Activated T-cell treated with anti-CD3 and anti-CD28 coated beads, Interleukin-2, amount 50 U/mL, for 72 hours (primary cell): ENCODE measurements at places on chromosomes 7 and 10. TPM values are rescaled to one million over a fixed set of nuclear protein-coding genes. Genes with fewer than 3 reads are reported as not detected.

GLI3 gene
- total RNA-seq: 0.51 TPM

SPAG6 gene
- 0.37 TPM for total RNA-seq

FAM25G gene
- total RNA-seq: not detected

TMEM196 gene
- not detected for total RNA-seq

OR2A1 gene
- total RNA-seq: not detected

CALCR gene
- not detected for total RNA-seq

TDRD1 gene
- total RNA-seq: 0.09 TPM

FBH1 gene
- total RNA-seq: 53.6 TPM

CHCHD1 gene
- total RNA-seq: 23.5 TPM

VAX1 gene
- total RNA-seq: not detected

ASAH2 gene
- total RNA-seq: 0.60 TPM

POU6F2 gene
- total RNA-seq: 0.16 TPM

ADARB2 gene
- 2.0 TPM for total RNA-seq

CPA2 gene
- total RNA-seq: not detected

GATA3 gene
- total RNA-seq: 50.2 TPM

CYP3A7 gene
- not detected for total RNA-seq

MSMB gene
- total RNA-seq: not detected

PPP1R17 gene
- not detected for total RNA-seq

CD36 gene
- total RNA-seq: 0.65 TPM

- H3K36me3 ChIP-seq: no peaks in the 10 kb centered on the region
- no peaks in the 10 kb centered on the region for H3K4me1 ChIP-seq
- no peak overlapping the region for H3K27ac ChIP-seq
- no peak overlapping the region for H3K4me3 ChIP-seq
- no peaks in the 10 kb centered on the region for H3K27me3 ChIP-seq
These were observed 25.2 kb upstream of the PLCE1 start for GRCh38 chr10:93968540-93968945.

DNA sequence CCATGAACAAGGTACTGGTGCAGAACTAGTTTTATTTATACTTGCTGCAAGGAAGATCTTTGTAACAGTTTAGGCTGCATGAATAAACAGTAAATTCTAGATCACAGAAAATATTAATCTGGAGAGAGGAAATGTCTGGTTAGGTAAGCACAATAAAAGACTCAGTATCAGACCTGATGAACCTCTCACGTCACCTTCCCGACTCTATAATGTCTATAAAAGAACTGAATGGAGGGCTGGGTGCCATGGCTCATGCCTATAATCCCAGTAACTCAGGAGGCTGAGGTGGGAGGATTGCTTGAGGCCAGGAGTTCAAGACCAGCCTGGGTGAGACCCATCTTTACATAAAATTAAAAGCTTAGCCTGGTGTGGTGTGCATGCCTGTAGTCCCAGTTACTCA is 65.9 kb downstream of the FAM171A1 start:
- peaks cover 4% of the 10 kb centered on the region for H3K27me3 ChIP-seq
- no peak overlapping the region for H3K27ac ChIP-seq
- DNase-seq: no peak
- no peak overlapping the region for H3K4me3 ChIP-seq
- H3K36me3 ChIP-seq: no peaks in the 10 kb centered on the region

GRCh38 chr10:34058845-34059614 is 724.6 kb upstream of the NRP1 start:
- H3K27me3 ChIP-seq: no peaks in the 10 kb centered on the region
- no peaks in the 10 kb centered on the region for H3K4me1 ChIP-seq
- DNase-seq: no peak
- peaks cover 3% of the 10 kb centered on the region for H3K36me3 ChIP-seq

- H3K4me1 ChIP-seq: peaks cover 4% of the 10 kb centered on the region
- no peak overlapping the region for H3K4me3 ChIP-seq
- H3K27ac ChIP-seq: no peak overlapping the region
- DNase-seq: no peak
- H3K36me3 ChIP-seq: peaks cover 3% of the 10 kb centered on the region
These were observed 350.9 kb downstream of the RNLS start for GRCh38 chr10:88232029-88232895.

DNA sequence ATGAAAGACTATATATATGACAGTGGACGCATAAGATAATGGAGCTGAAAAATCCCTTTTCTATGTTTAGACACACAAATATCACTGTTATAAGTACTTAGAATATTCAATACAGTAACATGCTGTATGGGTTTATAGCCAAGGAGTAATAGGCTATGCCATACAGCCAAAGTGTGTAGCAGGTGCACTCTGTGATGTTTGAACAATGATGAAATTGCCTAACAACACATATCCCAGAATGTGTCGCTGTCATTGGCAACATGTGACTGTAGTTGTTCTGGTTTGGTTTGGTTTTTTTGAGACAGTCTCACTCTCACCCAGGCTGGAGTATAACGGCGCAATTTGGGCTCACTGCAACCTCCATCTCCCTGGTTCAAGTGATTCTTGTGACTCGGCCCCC is 26.1 kb downstream of the NOM1 start:
- no peaks in the 10 kb centered on the region for H3K4me1 ChIP-seq
- no peak overlapping the region for H3K27ac ChIP-seq
- no peak for DNase-seq
- H3K36me3 ChIP-seq: peaks cover 11% of the 10 kb centered on the region
- H3K27me3 ChIP-seq: no peaks in the 10 kb centered on the region

DNA sequence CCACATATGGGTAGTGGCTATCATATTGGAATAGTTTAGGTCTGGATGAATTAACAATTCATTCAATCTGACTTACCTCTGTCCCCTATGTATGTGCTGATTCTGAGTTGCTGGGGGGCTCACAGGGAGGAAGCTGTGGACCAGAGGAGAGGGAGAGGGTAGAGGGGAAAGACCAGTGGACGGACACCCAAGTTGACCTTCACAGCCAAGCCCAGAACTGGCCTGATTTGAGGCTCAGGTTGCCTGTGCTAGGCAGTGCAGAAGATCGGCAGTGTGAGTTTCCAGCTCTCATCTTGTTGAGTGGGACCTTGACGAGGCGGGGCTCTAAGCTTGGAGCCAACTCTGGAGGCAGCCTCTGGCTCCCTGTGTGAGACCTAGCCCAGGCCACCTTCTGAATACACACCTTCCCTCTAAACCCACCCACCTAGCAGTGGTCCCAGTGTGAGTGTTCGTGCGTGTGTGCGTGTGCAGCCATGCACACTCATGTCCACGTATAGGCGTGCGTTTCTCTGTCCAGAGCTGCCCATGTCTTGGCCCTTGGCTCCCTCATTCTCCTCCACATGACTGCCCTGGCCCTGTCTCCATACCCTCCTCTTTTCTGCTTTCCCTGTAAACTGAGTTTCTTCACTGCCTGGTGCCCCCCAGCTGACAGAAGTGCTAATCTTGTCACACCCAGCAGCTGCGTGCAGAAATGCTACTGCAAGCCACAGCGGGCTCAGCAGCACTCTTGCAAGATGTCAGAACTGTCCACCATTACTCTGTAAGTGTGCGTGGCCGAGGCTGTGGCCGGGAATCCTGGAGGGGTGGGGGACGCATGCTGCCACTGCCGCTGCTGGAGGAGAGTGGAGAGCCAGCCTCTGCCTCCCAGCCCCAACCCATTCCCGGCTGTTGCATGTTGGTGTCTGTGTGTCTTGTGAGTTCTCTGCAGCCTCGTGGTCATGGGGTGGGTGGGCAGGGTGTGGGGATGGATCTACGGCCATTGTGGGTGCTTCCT is 47.6 kb downstream of the ADCYAP1R1 start:
- no peaks in the 10 kb centered on the region for H3K4me1 ChIP-seq
- no peaks in the 10 kb centered on the region for H3K27me3 ChIP-seq
- no peaks in the 10 kb centered on the region for H3K36me3 ChIP-seq
- no peak for DNase-seq
- H3K4me3 ChIP-seq: no peak overlapping the region

- no peak overlapping the region for H3K27ac ChIP-seq
- peak; percentile 2 for DNase-seq
- H3K4me3 ChIP-seq: no peak overlapping the region
- no peaks in the 10 kb centered on the region for H3K4me1 ChIP-seq
- peaks cover 6% of the 10 kb centered on the region for H3K27me3 ChIP-seq
- H3K36me3 ChIP-seq: no peaks in the 10 kb centered on the region
These were observed 23.5 kb downstream of the ASB4 start for GRCh38 chr7:95509199-95509598.

DNA sequence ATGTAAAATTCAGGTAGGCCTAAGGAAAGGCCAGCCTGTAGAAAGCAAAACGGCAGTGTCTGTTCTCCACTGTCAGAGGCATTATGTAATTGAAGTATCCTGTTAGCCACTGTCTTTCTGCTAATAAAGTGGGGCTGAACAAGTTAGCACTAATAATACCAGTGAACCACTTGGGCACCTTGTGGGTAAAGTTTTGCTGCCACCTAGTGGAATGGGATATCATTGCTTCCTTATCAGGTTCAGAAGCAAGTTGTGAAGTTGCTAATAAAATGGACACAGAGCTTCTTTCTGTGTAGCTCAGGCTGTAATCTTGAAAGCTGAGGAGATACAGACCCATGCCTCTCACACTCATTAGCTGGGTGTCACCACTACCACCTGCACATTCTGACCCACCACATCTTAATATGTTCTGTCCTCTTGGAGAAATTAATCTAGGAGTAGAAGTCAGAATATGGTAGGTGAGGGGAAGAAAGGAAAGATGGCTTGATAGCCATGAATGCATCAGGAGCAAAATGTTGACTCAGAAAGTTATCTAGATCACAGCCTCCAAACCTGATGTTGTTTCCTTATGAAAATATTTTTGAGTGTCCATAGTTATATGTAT is 175.1 kb downstream of the SEPTIN7 start:
- H3K36me3 ChIP-seq: no peaks in the 10 kb centered on the region
- DNase-seq: peak; percentile 33
- no peak overlapping the region for H3K27ac ChIP-seq
- H3K4me3 ChIP-seq: no peak overlapping the region
- H3K4me1 ChIP-seq: no peaks in the 10 kb centered on the region
- peaks cover 9% of the 10 kb centered on the region for H3K27me3 ChIP-seq

GRCh38 chr10:132546567-132547420 is 9.2 kb downstream of the INPP5A start:
- peaks cover 66% of the 10 kb centered on the region for H3K4me1 ChIP-seq
- H3K4me3 ChIP-seq: no peak overlapping the region
- H3K27ac ChIP-seq: no peak overlapping the region
- no peak for DNase-seq

- no peak for DNase-seq
- H3K27me3 ChIP-seq: no peaks in the 10 kb centered on the region
- H3K36me3 ChIP-seq: no peaks in the 10 kb centered on the region
- no peak overlapping the region for H3K27ac ChIP-seq
These were observed 85.2 kb downstream of the ABCB5 start for GRCh38 chr7:20700453-20701227.

- no peak overlapping the region for H3K27ac ChIP-seq
- no peak overlapping the region for H3K4me3 ChIP-seq
- H3K27me3 ChIP-seq: peaks cover 27% of the 10 kb centered on the region
- H3K4me1 ChIP-seq: no peaks in the 10 kb centered on the region
- DNase-seq: no peak
These were observed 47.1 kb upstream of the GAD2 start for GRCh38 chr10:26169466-26169865.

DNA sequence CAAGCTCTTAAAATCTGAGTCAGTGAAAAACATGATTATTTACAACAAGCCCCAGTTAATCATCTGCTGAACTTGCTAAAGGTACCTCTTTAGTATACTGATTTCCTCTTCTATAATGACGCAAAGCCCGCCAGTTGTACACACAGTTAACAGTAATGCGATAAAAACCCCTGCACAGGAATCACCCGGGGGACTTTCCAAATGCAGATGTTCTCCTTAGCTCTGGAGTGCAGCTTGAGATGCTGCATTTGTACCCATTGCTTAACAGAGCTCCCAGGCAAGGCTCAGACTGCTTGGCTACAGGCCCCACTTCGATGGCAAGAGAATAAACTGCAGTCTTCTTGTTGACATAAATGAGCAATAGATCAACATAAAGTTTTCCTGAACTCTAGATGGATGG is 279.6 kb upstream of the HGF start:
- no peak for DNase-seq
- no peaks in the 10 kb centered on the region for H3K27me3 ChIP-seq
- no peaks in the 10 kb centered on the region for H3K4me1 ChIP-seq
- no peak overlapping the region for H3K4me3 ChIP-seq

- H3K4me1 ChIP-seq: no peaks in the 10 kb centered on the region
- peaks cover 6% of the 10 kb centered on the region for H3K27me3 ChIP-seq
- no peak for DNase-seq
- no peaks in the 10 kb centered on the region for H3K36me3 ChIP-seq
These were observed 69.7 kb upstream of the FZD8 start for GRCh38 chr10:35711615-35712411.

GRCh38 chr7:46969303-46970130 is 612.4 kb downstream of the TNS3 start:
- H3K36me3 ChIP-seq: peaks cover 1% of the 10 kb centered on the region
- H3K27ac ChIP-seq: no peak overlapping the region
- no peaks in the 10 kb centered on the region for H3K4me1 ChIP-seq
- no peak overlapping the region for H3K4me3 ChIP-seq
- DNase-seq: no peak

- H3K4me3 ChIP-seq: peak overlapping the region; percentile 13
- no peak overlapping the region for H3K27ac ChIP-seq
- H3K36me3 ChIP-seq: no peaks in the 10 kb centered on the region
- peaks cover 6% of the 10 kb centered on the region for H3K27me3 ChIP-seq
These were observed 61.4 kb downstream of the ST7 start for GRCh38 chr7:117014673-117015133.

- H3K27ac ChIP-seq: no peak overlapping the region
- H3K27me3 ChIP-seq: no peaks in the 10 kb centered on the region
- H3K4me3 ChIP-seq: no peak overlapping the region
- H3K36me3 ChIP-seq: no peaks in the 10 kb centered on the region
- H3K4me1 ChIP-seq: no peaks in the 10 kb centered on the region
These were observed 521.5 kb downstream of the PTPRN2 start for GRCh38 chr7:158066085-158066484.
